ENCODE measurements at places on chromosomes 16 and 17. TPM values are rescaled to one million over a fixed set of nuclear protein-coding genes. Genes with fewer than 3 reads are reported as not detected.

The NETO2 gene
- total RNA-seq: 1.4 TPM

The SRR gene
- 9.3 TPM for total RNA-seq

GRCh38 chr16:14472357-14472756, 157.7 kb downstream of the PARN start:
- no peak for DNase-seq

GRCh38 chr17:41544491-41544892, 16.4 kb upstream of the KRT19 start:
- DNase-seq: no peak

DNA sequence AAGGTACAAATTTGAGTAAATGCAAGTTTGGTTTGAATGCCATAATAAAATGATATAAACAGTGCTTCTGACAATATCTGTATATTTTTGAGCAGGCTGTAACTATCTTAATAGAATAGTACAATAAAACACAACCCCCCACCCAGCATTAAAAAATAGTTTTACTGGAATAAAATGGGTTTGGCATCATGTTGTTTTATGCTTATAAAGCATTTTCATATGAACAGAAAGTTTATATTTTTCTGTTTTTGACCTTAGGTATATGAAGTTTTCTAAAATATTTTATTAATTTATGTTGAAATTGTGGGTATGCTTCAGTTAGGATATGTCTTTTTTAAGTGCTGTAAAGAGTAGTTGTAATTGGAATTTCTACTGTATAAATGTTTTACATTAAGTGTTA, 57.2 kb upstream of the RHBDL3 start:
- DNase-seq: no peak

The THUMPD1 gene
- total RNA-seq: 17.5 TPM

Data from cardiac septum (tissue), 1 donor.